Stimulated activated CD8-positive, alpha-beta memory T cell treated with anti-CD3 and anti-CD28 coated beads, Interleukin-4, amount 100 ng/mL, for 4 hours (primary cell): ENCODE measurements at places on chromosomes 3 and 15.

GRCh38 chr3:32865383-32865782 lies 47.6 kb downstream of the TRIM71 start:
- DNase-seq: no peak

DNA sequence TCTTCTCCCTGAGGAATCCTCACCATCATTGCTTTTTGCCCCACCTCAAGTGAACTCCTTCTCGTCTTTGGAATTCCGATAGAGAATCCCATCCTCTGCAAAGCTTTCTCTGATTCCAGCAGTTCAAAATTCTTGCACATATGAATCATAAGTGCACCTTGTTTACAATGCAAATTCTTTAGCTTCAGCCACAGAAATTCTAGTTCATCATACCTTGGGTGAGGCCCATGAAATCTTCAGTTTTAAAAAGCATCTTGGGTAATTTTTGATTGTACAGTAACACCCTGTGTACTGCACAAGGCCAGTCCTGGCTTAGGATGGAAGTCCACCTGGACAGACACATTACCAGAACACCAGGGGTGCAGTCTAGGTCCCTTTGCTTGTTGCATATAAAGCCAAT lies 30.8 kb downstream of the MDFIC2 start:
- no peak for DNase-seq

GRCh38 chr15:91200101-91200754 lies 100.2 kb downstream of the SV2B start:
- no peak for DNase-seq

DNA sequence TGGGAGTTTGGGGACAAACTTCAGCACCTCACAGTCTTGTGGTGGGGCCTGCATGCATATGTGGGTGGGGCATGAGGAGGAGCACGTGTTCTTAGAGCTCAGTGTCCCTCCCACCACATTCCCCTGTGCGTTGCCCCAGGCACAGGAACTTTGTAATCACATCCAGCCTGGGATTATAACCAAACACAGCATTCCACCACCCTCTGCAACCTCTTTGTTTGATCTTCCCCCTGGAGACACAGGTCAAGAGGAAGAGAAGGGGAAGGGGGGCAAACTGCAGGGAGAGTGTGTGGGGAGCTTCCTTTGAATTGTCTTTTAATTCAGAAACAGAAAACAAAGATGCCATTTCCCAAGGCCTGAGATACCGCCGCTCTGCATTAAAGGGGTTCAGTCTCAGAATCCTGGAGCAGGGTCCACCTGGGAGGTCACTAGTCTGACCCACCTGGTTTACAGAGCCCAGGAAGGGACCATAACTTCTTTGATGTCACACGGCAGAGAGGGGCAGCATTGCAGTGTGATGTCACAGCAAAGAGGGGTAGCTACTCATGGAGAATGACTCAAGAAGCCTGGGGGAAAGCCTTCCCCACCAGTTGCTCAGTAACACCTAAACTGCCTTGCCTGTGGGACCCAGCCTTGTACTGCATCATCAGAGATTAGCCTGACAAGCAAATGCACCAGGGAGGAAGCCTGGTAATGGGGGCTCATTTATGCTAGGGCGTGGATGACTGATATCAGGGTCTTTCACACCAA lies 106.3 kb upstream of the RNU6-1 start:
- DNase-seq: no peak

DNA sequence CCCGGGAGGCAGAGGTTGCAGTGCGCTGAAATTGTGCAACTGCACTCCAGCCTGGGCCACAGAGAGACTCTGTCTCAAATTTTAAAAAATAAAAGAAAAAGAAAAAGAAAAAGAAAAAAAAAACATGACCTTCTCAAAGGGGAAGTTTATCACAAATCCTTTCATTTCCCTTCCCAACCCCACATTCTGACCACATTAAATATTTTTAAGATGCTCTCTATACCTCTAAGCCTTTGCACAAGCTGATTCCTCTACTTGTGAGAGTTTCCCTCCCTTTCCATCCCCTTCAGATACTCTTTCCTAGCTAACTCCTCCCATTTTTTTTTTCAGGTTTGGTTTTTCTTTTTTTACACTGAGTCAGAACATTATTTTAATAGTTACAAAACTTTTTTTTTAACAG lies 4.0 kb downstream of the HIGD1A start:
- no peak for DNase-seq

DNA sequence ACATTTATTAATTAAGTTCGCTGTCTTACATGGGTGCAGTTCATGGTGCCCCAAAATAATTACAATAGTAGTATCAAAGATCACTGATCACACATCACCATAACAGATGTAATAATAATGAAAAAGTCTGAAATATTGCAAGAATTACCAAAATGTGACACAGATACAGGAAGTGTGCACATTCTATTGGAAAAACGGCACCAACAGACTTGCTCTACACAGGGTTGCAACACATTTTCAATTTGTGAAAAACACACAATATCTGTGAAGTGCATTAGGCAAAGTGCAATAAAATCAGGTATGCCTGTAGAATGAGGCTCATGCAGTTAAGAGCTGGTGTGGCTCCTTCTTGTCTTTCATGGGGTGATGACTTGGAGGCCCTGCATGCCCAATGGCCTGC lies 265.8 kb downstream of the RPLP1 start:
- DNase-seq: no peak

DNA sequence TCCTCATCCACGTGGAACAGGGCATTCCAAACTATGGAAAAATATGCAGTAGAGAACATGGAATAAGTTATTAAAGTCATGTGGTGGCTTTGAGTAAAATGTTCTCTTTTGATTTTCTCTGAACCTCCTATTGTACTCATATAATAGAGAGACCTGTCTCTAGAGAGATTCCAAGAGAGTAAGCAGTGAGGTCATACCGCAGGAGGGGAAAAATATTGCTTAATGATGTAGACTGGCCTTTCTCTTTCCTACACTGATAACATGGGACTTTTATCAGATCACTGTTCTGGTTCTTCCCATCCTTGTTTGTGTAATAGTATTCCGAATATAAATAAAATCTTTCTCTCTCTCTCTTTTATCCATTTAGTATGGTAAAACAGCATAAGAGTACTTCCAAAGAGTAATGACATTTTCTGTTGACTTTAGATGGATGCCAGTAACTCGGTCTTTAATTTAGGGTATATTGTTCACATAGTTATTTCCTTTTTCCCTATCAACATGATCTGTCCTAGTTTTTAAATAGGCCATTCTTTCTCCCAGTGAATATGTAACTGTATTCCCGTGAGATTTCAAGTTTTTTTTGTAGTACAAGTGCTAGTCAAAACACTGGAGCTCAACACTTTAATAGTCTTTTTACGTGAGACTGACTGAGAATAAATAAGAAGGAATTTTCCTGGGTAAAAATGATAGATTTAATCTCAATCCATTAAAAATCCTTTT lies 814.0 kb upstream of the LMCD1 start:
- DNase-seq: no peak
